ENCODE measurements at places on chromosomes 5 and 9.

DNA sequence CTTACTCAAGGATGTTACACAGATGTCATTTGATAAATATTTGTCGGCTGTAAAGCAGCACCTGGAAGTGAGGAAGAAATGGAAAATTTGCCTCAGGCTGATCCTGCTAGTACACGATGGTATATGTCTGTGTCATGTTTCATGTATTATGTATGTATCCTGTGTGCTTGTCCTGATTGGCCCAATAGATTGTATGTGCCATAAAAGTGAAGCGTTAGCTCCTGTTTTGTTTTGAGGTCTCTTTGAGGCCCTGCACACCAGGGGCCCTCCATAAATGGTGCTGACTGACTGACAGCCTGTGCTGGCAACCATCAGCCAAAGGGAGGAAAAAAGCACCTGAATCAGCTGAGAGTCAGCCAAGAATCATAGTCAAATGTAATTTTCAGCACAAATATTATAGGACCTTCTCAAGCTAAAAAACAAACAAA is 11.8 kb upstream of the LNPEP start:
- no peak for DNase-seq

- peak; percentile 89 for DNase-seq
These were observed 259.1 kb downstream of the SYK start for GRCh38 chr9:91060520-91061343.

- no peak for DNase-seq
These were observed 83.1 kb downstream of the EDIL3 start for GRCh38 chr5:84301535-84301934.

GRCh38 chr5:121533814-121534213 is 317.9 kb upstream of the FTMT start:
- DNase-seq = no peak

GRCh38 chr5:136087961-136088871 is 44.4 kb upstream of the SMAD5 start:
- DNase-seq = no peak

GRCh38 chr5:60687927-60688720 is 11.8 kb downstream of the DEPDC1B start:
- peak; percentile 47 for DNase-seq

GRCh38 chr5:41112486-41113455 is 41.6 kb upstream of the MROH2B start:
- DNase-seq = no peak

DNA sequence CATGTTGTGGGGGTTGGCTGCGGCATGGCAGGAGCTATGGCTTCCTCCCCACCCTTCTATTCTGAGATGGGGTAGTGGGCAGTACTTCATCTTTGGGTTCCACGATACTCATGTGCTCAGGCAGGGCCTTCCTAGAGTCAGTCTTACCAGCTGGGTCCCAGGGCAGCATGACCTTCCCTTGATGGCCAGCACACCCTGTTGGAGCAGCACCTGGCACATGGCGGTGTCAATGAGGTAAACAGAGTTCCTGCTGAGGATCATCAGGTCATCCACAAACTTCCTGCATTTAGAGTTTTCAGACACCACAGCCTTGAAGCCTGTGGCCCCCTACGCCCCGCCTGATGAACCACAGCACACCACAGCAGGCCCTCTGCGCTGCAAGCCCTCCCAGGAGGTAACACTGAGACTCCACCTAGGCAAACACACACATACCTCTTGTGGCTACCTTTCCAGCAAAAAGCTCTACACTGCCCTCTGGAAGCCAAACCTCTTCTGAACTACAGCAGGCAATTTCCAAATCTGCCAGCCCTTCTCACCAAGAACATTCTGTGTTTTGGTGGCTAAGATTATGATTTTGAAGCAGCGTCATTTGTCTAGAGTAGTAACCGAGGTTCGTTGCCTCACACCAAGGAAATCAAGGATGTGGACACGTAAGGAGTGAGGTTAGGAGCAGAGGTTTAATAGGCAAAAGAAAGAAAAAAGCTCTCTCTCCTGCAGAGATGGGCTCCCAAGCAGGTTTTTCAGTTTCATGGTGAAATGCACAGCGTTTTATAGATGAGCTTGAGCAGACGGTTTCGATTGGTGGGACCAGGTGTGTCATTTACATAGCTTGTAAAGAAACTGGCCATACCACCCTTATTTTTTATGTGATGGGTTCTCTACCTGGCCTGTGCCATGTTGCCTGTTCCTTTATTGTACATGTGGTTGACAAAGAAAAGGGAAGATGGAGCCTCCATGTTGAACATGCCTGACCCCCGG is 20.3 kb upstream of the TMEM174 start:
- peak; percentile 23 for DNase-seq

GRCh38 chr5:30357371-30357770 is 836.1 kb upstream of the CDH6 start:
- no peak for DNase-seq

DNA sequence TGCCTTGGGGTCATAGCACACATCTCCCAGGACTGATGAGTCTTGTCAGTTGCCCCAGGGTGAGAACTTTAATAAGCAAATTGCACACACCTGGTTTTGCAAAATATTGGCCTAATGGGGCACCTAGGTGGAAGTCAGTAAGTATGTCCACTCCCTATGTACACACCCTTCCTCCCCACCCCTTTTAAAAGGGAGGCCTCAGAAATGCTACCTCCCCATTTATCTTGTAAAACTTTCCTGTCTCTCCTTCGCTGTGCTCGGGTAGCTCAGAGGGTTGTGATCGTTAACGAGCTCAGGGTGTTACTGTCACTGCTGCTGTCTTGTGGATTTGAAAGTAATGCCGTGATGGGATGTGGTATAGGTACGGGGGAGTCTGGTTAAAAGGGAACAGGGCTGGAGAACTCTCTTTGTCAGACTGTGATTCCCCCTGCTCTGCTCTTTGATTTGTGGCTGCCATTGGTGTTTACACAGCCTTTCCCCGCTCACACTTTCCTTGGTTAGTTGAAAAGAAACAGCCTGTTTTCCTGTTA is 26.2 kb downstream of the ZNF462 start:
- DNase-seq = no peak

GRCh38 chr9:23686257-23686656 is 139.8 kb downstream of the ELAVL2 start:
- DNase-seq = peak; percentile 70

DNA sequence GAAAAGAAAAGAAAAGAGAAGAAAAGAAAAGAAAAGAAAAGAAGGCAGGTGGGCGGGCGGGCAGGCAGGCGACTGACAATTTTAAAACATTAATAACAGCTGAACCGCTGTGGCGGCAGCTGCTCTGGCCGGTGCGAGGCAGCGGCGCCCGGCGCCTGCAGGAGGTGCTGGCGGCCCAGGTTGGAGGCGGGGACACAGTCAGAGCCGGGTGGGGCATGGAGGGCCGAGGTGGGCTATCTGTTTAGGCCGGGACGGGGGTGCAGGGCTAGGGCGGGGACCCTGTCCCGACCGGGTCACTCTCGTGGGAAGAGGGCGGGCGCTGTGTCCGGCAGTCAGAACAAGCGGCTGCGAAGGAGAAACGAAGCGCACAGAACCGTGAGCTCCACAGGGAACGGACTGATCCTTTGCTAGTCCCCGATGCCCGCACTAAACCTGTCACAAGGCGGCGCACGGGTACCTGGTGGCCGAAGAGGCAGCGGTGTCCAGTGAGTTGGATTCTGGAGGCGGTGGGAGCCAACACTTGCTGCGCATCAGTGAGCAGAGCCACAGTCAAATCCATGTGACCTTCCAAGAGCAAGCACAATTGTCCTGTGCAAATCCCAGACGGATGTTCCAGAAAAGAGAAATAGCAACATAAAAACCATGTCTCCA is 13.6 kb upstream of the ALDOB start:
- peak; percentile 89 for DNase-seq

- no peak for DNase-seq
These were observed 84.0 kb downstream of the GNAQ start for GRCh38 chr9:77947651-77948050.

DNA sequence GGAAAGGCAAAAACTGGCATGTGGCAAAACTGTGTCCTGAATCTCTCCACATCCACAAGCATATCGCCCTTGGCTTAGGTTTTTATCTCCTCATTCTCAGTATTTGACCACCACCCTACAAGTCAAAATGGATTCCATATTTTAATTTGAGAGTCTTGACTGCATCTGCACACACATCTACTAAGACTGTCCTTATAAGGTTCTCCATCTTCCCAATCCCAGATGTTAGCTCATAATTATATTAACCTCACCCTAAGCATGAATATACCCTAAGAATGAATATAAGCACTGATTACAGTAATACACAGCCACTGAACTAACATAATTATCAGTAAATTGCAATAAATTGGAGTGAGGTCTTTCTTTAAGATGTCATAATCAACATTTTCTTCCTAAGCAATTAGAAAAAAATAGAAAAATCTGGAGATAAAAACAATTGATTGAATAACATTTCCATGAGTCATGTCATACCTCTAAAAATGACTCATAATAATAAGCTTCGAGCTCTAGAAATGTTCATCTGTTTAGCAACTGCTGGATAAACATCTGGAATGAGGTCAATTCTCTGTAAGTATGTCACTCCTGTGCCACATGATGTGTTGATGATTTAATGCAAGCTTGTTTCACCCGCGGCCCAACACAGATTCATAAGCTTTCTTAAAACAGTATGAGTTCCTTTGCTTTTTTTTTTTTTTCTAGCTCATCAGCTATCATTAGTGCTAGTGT is 39.9 kb upstream of the PAM start:
- DNase-seq = peak; percentile 56

DNA sequence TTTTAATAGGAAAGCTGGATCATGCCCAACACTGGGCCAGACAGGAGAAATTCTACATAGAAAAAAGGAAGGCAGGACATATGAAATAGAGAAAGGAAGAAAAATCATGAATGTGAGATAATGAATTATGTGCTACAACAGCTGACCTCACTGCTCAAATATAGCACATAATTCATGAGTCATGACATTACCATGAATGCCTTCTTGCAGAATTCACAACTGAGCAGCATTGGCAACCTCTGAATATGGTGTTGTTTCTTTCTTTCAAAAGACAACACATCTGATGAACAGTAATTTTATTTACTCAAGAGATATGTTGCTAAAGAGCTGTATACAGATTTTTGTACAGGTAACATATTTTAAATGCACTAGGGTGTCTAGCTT is 34.4 kb downstream of the APBA1 start:
- no peak for DNase-seq

- DNase-seq = no peak
These were observed 23.6 kb upstream of the RAB14 start for GRCh38 chr9:121225240-121225639.

DNA sequence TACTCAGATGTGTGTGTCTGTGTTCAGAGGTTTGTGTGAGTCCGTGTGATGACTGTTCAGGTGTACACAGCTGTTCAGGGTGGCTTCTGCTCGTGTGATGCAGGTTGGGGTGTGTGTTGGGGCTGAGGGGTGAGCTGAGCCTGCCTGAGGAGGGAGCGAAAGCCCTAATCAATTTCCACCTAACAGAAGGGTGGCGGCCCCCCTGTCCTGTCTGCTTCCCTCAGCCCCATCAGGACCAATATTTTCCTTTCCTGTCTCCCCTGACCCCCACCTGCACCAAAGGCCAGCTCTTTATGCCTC is 30.2 kb downstream of the LHX2 start:
- no peak for DNase-seq
